Daoy (cell line): ENCODE measurements at places on chromosomes 12 and 14.

DNA sequence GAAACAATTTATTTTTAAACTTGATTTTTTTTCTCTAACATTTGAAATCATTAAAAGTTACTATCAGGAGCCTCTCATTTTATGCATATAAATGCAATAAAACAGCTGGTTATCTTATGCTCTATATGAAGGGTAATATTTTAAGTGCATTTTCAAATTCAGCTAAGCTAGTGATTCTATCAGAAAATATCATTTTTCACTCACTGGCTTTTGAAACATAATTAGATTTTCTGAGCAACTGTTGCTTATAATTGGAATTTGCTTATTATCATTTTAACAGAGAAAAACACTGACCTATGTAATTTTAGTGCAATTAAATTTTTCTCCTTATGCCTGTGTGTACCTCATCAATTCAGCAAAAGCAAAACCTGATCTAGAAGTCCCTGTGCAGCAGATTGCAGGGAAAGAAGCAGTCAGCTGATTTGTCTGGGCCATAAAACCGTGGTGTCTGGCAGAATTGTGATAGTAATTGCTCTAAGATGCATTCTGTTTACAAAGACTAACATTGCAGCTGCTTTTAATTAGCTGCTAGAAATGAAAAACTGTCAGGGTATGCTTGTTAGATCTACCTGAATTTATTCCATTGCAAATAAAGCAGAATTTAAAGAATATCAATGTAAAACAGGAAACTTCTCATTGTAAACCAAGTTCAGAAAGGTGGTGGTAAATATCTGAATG, 75.0 kb downstream of the BICD1 start:
- DNase-seq, result no peak

GRCh38 chr12:12290206-12290605, 23.4 kb upstream of the LRP6 start:
- no peak for DNase-seq

DNA sequence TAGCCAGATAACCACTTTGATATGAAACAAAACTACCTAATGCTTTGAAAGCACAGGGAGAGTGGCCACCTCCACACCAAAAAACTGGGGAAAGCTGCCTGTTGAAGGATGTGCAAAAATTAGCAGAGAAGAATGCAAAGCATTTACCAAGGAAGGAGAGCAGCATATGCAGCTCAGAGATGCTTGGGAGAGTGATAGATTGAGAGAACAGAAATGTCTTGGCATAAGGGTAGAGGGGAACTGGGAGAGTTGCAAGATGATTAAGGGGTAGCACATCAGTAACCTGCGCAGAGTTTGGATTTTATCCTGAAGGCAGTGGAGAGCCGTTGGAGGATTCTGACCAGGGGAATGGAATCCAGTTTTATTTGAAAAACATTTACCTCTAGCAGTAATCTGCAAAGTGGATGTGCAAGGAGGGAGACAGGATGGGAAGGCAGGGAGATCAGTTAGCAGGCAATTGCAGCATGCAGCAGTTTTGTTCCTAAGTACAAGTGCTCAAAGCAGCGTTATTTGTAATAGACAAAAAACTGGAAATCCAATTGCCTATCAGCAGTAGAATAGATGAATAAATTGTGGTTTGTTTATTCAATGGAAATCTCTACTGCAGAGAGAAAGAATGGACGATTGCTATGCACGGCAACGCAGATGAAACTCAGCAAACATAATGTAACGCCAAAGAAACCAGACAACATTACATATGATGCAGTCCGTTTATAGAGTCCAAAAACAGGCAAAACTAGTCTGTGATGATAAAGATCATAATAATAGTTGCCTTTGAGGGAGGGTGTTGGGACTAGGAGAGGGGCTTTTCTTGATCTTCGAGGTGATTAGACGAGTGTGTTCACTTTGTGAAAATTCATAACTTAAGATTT, 81.5 kb downstream of the BHLHE41 start:
- DNase-seq, result no peak

- peak; percentile 54 for DNase-seq
Observed at GRCh38 chr12:65300679-65301349, 22.3 kb downstream of the MSRB3 start.

GRCh38 chr14:68564826-68565759, 227.8 kb downstream of the ZFP36L1 start:
- peak; percentile 82 for DNase-seq

DNA sequence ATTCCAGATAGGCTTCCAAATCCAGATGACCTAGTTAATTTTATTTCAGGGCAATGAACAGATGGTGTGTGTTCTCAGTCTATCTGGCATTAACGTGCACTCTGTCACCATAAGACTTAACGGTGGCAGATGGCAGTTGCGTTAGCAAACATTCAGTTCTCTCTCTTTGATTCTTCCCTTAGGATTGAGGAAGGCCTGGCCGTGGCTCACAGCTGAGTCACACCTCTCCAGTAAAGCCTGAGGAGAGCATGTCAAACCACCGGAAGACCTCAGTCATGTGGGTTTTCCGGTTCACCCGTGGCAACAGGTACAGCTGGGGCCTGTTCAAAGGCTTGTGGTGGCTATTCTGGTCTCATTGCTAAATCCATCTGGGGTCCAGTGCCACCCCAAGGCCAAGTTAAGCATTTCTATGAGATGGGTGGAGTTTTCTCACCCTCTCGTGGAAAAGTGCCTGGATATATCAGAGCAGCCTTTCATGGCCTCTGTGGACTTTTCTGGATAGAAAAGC, 545.1 kb upstream of the ATP2B1 start:
- peak; percentile 66 for DNase-seq

- peak; percentile 59 for DNase-seq
Observed at GRCh38 chr14:96189281-96189711, 15.3 kb upstream of the BDKRB2 start.

GRCh38 chr12:3130057-3130830, 53.1 kb downstream of the TSPAN9 start:
- peak; percentile 74 for DNase-seq

- DNase-seq, result peak; percentile 58
Observed at GRCh38 chr12:65825507-65826352, 1.4 kb downstream of the HMGA2 start.

DNA sequence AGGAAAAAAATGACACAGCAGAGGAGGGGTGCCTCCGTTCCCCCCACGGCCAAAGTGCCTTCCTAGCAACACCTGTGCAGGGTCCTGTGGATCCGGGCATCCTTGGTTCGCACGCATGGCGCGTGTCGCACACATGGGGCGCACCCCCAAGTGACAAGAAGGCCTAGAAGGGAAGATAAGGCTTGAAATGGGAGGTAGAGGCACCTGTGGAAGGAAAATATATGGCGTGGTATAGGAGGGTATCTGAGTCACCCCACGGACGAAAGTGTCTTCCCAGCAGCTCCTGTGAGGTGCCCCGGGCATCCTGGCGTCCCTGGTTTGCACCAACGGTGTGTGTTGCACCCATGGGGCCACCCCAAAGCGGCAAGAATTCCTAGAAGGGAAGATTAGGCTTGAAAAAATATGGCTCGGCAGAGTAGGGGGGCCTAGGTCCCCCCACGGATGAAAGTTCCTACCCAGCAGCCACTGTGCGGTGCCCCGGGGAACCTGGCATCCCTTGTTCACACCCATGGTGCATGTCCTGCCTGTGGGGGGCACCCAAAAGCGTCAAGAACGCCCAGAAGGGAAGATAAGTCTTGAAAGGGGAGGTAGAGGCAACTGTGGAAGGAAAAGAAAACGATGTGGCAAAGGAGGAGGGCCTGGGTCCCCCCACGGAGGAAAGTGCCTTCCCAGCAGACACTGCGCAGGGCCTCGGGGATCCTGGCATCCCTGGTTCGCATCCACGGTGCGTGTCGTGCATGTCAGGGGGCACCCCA, 280.0 kb downstream of the ALG10 start:
- no peak for DNase-seq

DNA sequence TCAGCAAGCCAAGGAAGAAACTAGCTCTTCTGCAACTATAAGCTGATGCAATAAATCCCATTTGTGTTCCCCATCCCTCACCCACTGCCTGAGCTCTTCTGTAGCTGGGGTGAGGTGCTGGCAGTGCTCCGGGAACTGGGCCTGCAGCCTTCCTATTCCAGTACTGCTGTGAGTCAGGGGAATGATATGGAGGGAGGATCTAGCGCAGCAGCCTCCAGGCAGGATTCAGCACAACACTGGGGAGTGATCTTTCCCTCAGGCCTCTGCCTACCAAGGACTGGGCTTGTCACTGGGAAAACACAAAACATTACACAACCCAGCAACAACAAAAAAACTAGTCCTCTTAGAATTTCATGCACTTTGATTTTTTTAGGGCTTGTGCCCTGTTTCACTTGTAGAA, 58.7 kb downstream of the ST8SIA1 start:
- DNase-seq, result peak; percentile 86

DNA sequence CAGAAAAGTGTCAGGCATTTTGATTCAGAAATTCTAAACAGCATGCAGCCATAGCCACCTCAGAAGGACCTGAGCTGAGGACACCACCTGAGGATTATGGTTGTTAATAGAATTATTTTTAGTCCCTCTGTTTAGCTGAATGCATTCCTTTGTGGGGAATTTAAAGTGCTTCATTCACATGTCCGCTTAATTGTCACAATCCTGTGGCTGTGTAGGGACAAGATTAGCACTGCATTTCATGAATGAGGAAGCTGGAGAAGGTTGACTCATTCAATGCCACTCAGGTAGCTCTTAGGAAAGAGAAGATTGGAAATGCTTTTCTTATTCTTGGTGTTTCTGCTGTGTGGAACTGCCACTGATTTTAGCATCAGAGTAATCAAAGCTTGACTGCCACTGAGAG, 42.0 kb upstream of the KRR1 start:
- no peak for DNase-seq

DNA sequence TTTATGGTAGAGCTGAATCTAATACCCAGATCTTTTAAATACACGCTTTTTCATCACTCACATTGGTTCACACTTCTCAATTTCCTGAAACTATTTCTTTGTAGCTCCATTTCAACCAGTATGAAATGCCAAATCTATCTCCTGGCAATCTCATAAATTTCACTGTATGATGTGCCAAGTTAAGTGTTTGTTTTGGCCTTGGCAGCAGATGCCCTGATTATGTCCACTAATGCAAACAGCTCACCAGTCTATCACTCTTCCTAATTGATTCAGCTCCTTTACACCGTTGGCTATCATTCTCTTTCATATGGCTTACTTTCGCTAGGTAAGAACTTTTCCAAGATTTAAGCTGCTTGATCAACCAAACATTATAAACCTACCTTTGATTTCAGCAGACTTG, 58.6 kb downstream of the ZFC3H1 start:
- no peak for DNase-seq

DNA sequence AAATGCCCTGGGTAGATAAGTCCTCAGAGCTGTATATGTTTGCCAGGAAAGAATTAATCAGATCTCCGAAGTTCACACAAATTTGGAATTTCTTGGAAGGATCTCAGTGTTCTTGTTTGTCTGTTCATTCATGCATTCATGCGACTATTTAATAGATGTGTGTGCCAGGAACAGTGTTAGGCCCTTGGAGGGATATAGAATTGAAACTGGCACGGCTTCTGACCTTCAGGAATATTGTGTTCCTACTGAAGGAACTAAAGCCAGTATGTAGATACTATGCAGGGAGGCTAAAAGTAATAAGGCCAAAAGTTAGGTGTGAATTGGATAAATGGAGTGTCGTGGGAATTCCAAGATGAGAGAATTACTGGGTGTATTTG, 166.0 kb upstream of the NOS1 start:
- DNase-seq, result no peak
